ENCODE measurements at places on chromosomes 5 and 9. TPM values are rescaled to one million over a fixed set of nuclear protein-coding genes. Genes with fewer than 3 reads are reported as not detected.

The IDNK gene
- total RNA-seq = 7.6 TPM

The AUH gene
- 69.4 TPM for total RNA-seq

The SOHLH1 gene
- not detected for total RNA-seq

The CMYA5 gene
- 1.7 TPM for total RNA-seq

The RNF208 gene
- 0.45 TPM for total RNA-seq

Data from fibroblast of the aortic adventitia (primary cell).